ENCODE measurements at places on chromosomes 11 and 22.
A peak's percentile ranks its signal among the peaks of the same experiment; 100 is the strongest.

GRCh38 chr22:26658161-26658560 is 773 bp downstream of the MIAT start:
- no peak for DNase-seq

GRCh38 chr11:130206141-130206540 is 46.6 kb downstream of the ST14 start:
- DNase-seq, result no peak

GRCh38 chr11:64178951-64179639 is 6.9 kb upstream of the STIP1 start:
- DNase-seq, result no peak

- no peak for DNase-seq
Measured at GRCh38 chr11:36156161-36156816, 132.9 kb downstream of the COMMD9 start.

DNA sequence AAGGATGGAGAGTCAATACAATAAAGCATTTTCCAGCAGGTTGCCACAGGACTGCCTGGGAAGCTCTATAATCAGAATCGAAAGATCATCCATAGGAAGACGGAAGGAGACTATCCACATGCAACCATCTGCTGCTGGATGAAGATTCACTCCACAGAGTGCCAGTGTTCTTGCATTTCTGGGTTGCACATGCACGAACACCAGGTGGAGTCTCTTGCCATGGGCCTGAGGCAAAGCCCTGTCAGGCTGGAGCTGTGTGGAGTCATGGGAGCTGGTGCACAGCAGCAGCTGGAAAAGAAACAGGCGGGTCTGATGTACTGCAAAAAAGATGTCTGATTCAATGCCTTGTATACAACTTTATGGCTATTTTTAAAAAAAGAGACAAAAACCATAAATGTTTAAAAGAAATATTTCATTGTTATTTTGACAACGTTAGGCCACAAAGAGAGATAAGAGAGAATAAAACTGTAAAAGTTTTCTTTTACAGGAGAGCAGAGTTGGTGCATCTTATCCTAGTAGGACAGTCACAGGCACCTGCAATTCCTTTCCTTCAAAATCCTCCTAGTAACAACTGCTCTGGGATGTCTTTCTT is 12.9 kb upstream of the FAT3 start:
- no peak for DNase-seq

GRCh38 chr22:38412435-38413084 is 42.4 kb downstream of the KCNJ4 start:
- no peak for DNase-seq

DNA sequence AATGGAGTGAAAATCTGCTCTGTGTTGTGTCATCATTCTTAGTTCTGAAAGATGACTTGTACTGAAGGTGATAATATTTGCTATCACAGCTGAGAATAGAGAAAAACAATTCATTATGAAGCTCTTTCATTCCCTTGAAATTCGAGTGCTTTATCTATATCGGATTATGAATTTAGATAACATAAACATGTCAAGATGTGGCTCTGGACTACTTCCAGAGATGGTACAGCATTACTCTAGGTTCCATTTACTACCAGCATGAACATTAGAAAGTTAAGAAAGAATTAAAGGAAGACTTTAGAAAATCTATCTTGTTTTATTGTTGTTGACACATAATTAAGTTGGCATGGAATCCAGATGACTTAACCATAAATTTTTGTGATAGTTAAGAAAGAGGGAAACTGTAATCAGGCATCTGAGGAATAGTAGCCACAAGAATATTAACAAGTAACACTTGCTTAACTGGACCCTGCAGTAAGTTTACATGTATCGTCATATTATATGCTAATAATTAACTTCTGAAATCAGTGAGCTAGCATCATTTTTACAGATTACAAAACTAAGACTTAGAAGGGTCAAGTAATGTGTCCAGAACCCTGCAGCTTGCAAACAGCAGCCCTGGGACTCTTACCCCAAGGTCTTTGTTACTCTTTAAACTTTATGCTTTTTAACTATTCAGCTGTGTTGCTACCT is 182.6 kb downstream of the DDX10 start:
- no peak for DNase-seq

- peak; percentile 63 for DNase-seq
Measured at GRCh38 chr22:46735747-46736608, 2.1 kb downstream of the CERK start.

DNA sequence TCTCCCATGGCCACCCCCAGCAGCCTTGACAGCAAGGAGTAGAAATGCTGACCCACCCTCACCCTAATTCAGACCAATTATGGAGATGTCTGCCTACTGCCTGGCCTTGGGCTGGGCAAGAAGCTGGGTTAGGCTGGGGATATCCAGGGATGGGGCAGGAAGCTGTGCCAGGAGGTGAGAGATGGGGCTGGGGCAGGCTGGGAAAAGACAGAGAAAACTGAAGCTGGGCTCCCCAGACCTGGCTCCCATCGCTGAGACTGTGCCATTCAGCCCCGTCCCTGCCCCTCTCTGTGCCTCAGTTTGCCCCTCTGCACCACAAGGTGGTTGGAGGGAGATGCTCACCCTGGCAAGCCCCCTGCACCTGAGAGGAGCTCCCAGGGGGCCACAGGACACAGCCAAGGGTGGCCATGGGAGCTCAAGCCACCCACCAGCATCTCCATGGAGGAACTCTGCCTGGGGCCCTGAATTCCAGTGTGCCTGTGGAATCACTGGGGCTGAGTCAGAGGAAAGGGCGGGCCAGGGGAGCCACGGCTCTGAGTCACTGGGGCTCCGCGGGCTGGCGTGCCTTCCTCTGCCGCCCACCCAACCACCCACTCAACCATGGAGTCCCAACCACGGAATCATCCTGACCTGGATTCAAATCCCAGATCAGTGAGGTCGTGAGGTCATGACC is 6.0 kb upstream of the CARD10 start:
- DNase-seq, result no peak

GRCh38 chr11:8301622-8302021 is 37.9 kb upstream of the LMO1 start:
- no peak for DNase-seq

GRCh38 chr11:71931245-71931602 is 2.4 kb downstream of the RNF121 start:
- DNase-seq, result no peak

DNA sequence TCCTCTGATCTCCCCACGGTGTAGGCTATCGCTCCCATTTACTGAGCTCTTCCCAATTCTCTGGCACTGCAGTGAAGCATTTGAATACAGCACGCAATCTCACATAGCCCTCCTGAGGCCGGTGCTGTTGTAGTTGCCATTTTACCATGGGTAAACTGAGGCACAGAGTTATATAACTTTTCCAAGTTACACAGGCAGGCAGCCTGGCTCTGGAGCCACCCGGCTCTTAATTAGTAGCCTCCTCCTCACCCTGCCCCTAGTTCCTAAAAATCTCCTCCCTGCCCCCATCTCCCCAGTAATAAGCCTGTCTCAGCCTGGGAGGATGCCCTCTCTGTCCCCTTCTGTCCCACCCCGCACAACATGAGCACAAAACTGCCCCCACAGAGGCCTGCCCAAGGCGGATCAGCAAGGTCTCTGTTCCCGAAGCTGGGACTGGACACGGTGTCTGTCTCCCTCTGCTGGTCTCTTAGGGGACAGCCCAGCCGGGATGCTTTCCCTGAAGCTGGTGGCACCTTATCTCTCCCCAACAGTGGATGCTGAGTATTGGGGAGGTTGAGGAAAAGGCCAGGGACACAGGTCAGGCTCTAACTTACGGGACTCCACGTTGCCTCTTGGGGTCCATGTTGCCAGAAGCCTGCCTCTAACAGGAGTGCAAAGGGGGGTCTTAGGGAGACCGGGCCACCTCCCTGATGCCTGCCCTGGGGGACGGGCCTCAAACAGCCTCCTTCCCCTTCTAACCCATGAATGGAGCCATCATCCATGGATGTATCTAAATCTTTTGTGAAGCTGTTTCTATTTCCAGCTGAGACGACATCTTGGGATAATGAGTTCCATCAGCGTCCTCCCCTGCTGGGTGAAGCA is 9.1 kb upstream of the CLCF1 start:
- DNase-seq, result peak; percentile 88

GRCh38 chr11:2189938-2190656 is 18.5 kb upstream of the TH start:
- no peak for DNase-seq

- no peak for DNase-seq
Measured at GRCh38 chr11:75896843-75897419, 81.9 kb downstream of the UVRAG start.

- DNase-seq, result no peak
Measured at GRCh38 chr11:125088576-125089455, 22.6 kb downstream of the TMEM218 start.

GRCh38 chr11:119991669-119992068 is 146.2 kb downstream of the TRIM29 start:
- DNase-seq, result no peak

DNA sequence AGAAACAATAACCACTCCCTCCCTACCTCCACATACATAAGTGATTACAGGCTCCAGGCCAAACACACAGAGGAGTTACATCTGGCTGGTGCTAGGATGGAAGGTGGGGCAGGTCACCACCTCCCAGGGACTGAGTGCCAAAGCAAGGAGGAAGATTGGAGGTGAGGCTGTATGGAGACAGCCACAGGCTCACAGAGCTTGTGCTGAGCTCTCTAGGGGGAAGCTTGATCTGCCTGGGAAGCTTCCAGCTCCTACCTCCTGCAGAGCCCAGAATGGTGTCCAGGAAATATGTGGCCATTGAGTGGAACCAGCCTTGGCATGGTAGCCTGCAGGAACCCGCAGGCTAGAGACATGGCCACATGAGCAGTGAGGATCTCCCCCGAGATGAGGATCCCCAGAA is 3.6 kb upstream of the MED15 start:
- no peak for DNase-seq

- DNase-seq, result no peak
Measured at GRCh38 chr22:40666151-40666848, 13.0 kb upstream of the MCHR1 start.

GRCh38 chr11:93529707-93530467 is 13.3 kb downstream of the SMCO4 start:
- peak; percentile 78 for DNase-seq

- DNase-seq, result no peak
Measured at GRCh38 chr11:31240340-31240904, 129.1 kb downstream of the DCDC1 start.

Measured in Right ventricle myocardium inferior (tissue), 1 donor.